ENCODE measurements at places on chromosomes 5 and 9. TPM values are rescaled to one million over a fixed set of nuclear protein-coding genes. Genes with fewer than 3 reads are reported as not detected.

The HRH2 gene
- not detected for total RNA-seq

The REEP2 gene
- total RNA-seq = 17.5 TPM

The OBP2B gene
- not detected for total RNA-seq

The TPRN gene
- 4.1 TPM for total RNA-seq
